NCI-H1930 (cell line): ENCODE measurements at places on chromosomes 5 and 9.

DNA sequence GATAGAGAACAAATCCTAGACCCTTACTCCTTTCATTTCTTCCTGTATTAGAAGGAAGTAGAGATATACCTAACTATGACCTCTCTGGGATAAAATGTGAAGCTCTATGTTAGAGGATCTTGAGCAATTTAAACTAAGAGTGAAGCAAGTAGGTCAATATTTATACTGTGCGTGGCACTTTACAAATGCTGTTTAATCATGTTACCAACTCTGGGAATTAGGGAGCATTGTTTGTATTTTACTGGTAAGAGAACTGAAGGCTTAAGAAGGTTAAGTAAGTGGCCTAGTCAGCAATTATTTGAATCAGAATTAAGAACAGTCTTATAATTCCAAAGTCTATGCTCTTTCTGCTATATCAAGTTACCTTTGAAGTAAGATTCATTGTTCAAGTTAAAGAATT lies 12.0 kb downstream of the TNC start:
- no peak for DNase-seq

DNA sequence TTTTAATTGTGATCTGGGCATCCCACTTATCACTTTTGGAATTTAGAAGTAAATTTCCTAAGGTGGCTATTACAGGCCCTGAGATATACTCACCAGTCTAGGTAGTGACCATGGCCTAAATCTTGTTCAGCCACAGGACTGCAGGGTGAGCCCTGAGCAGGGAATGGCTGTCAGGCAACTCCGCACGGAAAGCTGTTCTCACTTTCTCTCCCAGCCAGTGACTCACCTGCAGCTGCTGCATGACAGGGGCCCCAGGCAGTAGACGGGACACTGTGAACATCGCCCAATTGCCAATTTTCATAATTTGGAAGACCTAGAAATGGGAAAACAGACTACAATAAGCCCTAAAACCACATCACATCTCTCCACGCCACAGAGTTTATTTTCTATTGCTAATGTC lies 69.6 kb upstream of the TAF1L start:
- DNase-seq, result no peak

DNA sequence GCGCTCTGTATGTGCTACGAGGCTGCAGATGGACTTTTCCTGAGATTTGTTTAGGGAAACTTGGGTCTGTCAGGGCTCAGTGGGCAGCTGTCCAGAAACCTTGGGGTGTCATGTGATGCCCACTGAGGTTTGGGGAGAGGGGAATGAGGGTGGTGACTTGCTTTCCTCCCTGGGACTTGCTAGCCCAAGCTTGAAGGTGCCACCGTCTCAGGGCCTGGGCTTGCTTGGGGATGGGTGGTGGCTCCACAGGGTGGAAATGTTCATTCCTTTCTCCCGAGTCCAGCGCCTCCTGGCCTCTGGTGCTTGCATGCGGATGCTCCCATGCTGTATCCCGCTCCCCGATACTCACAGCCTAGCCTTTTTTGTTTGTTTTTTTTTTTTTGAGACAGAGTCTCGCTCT lies 33.3 kb downstream of the ZNF618 start:
- no peak for DNase-seq

DNA sequence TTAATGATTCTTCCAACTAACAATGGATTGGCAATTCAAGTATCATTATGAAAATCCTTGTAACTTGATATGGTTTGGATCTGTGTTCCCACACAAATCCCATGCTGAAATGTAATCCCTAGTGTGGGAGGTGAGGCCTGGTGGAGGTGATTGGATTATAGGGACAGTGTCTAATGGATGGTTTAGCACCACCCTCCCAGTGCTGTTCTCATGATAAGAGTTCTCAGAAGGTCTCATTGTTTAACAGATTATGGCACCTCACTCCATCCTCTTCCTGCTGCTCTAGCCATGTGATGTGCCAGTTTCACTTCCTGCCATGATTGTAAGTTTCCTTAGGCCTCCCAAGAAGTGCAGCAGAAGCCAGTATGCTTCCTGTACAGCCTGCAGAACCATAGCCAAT lies 1116.2 kb upstream of the EDIL3 start:
- no peak for DNase-seq

DNA sequence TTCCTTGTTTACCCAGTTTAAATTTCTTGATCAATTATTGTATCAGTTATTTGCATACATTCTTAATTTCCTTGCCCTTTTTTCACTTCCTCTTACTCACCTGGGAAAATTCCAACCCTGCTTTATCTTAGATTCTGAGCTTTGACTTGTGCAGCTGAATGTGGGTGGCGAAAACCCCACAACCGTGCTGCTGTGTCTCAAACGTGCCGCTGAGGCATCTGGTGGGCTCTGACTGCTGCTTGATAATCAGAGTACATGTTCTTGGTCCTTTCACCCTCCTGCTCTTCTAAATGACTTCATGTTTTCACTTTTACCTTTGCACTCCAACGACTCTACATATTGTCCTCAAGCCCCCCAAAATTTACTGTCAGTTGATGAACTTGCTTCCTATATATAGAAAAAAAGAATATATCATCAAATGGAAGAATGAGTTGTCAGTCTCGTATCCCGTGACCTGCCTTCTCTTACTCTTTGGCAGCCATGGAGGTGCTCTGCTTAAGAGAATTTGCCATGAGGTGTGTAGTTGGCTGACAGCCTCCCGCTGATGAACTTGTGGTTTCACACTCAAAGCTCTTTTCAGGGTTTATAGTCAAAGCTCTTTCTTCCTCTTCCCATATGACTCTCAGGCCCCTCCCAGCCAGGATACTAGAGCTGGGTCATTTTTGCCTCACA lies 14.0 kb upstream of the JAK2 start:
- no peak for DNase-seq

DNA sequence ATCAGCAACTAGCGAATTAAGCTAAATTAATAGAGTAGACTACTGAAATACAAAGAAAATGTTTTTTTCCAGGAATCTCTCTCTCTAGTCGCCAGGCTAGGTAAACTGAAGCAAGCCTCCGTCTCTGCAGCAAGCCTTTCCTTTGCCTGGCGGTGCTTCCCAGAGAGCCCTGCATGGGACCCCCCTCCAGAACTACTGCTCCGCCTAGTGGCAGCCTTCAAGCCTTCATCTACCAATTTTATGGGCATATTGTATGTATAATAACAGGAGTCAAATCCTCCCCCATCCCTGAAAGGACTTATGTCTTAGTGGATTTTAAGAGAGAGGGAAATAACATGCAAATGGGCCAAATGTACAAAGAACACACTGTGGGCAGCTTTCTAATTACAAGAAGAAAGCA lies 241.9 kb downstream of the SAXO1 start:
- no peak for DNase-seq

GRCh38 chr9:76419782-76420380 lies 25.7 kb upstream of the RFK start:
- DNase-seq, result no peak

DNA sequence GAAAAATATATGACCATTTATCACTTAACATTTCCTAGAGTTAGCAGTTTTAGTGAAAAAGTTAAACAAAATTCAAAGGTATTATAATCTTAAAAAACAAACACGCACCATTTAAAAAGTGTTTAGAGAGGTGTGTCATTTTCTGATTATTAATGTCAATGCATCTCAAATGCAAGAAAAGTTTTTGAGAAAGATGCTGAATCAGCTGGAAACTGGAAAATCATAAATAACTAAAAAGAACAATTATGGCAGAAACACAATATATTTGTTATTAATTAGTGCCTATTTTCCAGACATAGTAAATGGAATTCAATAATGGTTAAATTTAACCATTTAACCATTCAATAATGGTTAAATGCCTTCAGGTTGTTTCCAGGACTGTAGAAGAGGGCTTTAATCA lies 64.9 kb downstream of the RICTOR start:
- no peak for DNase-seq

DNA sequence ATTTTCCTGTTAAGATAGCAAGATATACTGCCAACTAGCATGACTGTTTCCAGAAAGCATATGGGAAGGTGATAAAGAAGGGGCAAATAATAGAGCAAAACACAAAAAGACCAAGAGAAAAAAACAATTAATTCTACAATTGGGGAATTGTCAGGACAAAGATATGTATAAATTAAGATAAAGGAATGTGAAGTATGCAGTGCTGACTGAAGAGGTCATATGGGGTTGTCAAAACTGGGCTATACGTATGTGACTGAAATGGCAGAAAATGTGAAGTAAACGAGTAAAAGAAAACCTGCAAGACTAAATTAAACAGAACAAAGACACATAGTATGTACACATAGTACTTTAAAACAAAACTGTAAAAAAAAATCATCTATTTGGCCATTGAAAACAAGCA lies 222.3 kb downstream of the ARL15 start:
- no peak for DNase-seq

GRCh38 chr9:786405-786804 lies 55.1 kb upstream of the DMRT1 start:
- no peak for DNase-seq

DNA sequence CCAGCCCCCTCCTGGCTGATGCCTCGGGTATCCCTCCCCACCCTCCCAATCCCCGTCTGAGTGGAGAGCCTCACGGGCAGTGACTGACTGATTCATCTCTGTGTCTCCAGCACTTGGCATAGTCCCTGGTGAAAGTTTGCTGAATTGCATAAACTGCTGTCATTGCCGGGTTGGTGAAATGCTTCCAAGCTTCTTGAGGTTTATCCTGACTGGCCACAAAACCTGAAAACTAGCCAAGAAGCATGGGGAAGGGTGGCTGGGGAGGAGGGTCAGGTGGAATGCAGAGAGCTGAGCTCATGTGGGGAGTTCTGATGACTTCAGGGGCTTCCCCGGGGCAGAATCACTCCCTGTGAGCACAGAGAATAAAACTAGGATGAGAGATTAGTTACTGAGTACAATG lies 56.9 kb upstream of the GGTA1 start:
- DNase-seq, result no peak

- DNase-seq, result no peak
These were observed 34.0 kb downstream of the TNFSF15 start for GRCh38 chr9:114771889-114772288.

- no peak for DNase-seq
These were observed 175.6 kb downstream of the HSD17B3 start for GRCh38 chr9:96126321-96126881.

DNA sequence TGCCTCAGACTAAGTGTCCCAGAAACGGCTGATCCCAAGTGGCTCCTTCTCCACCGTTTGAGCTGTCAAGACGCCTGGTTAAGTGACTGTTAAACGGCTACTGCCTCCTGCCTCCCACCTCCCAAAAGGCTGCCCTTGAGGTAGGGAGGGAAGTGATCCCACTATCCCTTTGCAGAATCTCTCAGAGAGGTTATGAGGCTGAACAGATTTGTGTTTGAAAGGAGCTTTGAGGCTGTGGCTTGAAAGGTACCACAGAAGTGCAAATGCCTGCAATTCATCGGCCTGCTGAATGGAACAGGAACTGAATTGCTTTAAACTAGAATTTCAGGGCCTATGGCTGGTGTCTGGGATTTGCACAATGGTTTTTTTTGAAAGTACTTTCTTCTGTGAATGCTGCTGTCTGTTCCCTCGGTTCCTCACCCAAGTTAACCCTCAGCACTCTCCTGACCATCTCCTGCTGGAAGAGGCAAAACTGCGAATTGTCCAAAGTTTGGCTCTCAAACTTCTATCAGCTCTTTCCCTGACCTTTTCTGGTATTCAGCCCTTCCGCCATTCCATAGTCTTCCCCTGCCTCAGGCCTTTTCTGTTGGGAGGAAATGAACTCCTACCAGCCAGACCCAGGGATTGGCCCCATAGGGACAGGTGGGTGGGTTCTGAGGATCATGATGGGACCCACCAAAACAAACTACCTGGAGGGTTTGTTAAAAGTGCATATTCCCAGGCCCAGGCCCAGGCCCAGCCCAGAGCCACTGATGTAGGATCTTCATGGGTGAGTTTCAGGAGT lies 453.3 kb downstream of the KDM4C start:
- no peak for DNase-seq

DNA sequence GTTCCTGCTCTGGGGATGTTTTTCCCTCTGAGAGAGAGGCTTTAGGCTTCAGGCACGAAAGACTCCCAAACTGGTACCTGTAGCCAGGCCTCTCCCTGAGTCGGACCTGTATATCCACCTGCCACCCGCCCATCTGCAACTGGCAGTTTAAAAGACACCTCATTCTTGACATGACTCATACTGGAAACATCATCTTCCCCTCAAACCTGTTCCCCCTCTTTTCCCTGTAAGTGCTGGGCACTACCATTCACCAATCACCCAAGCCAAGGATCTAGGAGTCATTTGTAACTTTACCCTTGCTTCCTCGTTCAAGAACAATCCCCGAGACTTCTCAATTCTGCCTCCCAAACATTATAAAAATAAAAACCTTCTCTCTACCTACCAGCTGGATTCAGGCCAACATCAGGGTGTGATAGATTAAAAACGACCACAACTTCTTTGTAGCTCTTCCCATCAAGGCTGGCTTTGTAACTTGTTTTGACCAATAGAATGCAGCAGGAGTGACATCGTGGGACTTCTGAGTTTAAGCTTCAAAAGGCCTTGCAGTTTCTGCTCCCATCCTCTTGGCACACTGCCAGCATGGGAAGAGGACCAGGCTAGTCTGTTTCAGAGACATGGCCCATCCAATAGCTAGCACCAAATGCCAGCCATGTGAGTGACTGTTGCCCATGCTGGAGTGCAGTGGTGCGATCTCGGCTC lies 1.8 kb upstream of the WDR31 start:
- DNase-seq, result no peak

- DNase-seq, result no peak
These were observed 822 bp upstream of the TNIP1 start for GRCh38 chr5:151081431-151082281.

DNA sequence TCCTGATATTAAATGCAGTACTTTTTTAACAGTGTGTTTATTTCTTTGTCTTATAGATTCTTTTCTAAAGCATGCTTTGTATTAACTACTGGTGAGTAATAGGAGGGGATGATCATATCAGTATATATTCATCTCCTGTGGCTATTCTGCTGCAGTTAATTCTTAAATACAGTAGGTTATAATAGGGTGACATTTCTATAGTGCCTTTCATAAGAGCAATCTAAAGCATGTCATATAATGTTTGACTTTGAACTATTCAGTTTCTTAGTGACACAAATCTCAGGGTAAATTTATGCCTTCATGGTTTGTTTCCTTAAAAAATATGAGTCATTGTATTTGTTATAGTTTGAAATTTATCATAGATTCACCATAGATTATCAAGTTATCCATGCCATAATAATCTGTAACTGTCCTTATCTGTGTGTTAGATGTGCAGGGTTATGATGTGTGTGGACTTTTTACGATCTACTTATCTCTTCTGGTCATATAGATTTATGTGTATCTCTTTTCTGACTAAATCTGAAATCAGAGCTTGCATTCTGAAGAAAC lies 1019.5 kb downstream of the NR2F1-AS1 start:
- DNase-seq, result no peak

DNA sequence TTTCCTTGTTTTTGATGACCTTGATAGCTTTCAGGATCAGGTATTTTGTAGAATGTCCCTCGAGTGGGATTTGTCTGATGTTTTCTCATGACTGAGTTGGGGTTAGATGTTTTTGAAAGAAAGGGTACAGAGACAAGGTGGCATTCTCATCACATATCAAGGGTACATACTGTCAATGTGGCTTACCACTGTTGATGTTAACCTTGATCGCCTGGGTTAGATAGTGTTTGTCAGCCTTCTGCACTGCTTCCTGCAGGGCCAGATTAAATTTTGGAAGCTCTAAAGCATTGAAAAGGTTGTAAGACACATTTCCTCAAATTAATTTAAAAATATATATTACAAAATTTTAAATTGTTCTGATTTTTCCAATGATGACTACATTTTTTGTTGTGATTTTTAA lies 287.4 kb upstream of the ACTBL2 start:
- DNase-seq, result no peak

- DNase-seq, result no peak
These were observed 92.1 kb upstream of the IL12B start for GRCh38 chr5:159422361-159422760.

GRCh38 chr5:154449786-154450185 lies 4.0 kb downstream of the SAP30L start:
- no peak for DNase-seq
